ENCODE measurements at places on chromosomes 16 and 17.
A peak's percentile ranks its signal among the peaks of the same experiment; 100 is the strongest.

- no peak for DNase-seq
Observed at GRCh38 chr17:9244066-9245052, 223.0 kb downstream of the NTN1 start.

DNA sequence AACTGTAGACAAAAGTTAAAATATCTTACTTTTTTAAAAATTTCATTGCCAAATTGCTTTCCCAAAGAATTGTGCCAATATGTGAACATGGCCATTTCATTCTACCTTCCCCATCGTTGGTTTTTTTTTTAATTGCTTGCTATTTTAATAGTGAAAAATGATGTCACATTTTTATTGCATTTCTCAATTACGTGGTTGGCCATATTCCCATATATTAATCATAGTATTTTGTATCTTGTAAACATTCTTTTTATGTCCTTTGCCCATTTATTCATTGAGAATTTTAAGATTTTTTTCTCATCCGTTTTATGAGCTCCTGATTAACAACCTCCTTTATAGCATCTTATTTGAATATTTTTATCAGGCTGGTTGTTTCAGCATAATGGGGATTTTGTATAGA lies 7.2 kb downstream of the OMG start:
- DNase-seq = no peak

- no peak for DNase-seq
Observed at GRCh38 chr17:79019632-79020584, 4.1 kb upstream of the C1QTNF1 start.

- DNase-seq = no peak
Observed at GRCh38 chr17:60153606-60154390, 4.0 kb downstream of the CA4 start.

GRCh38 chr16:66304961-66305360 lies 61.5 kb upstream of the CDH5 start:
- no peak for DNase-seq

DNA sequence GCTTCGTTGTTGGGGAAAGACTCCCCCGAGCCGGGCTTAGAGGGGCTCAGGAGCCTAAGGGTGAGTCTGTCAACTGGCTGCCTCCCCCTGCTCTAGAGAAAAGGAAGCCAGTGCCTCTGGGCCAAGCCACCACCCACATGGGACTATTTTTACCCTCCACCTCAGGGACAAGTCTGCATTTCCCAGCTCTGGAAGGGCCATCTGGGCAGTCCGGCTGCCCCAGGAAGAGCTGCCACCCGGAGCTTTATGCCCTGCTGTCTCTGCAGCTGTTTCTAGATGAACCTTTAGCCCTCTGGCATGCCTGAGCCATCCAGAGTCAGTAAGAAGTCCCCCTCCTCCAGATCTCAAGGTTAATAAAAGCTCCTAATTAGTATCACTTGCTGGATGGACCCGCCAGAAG lies 5.3 kb upstream of the RPRML start:
- no peak for DNase-seq

DNA sequence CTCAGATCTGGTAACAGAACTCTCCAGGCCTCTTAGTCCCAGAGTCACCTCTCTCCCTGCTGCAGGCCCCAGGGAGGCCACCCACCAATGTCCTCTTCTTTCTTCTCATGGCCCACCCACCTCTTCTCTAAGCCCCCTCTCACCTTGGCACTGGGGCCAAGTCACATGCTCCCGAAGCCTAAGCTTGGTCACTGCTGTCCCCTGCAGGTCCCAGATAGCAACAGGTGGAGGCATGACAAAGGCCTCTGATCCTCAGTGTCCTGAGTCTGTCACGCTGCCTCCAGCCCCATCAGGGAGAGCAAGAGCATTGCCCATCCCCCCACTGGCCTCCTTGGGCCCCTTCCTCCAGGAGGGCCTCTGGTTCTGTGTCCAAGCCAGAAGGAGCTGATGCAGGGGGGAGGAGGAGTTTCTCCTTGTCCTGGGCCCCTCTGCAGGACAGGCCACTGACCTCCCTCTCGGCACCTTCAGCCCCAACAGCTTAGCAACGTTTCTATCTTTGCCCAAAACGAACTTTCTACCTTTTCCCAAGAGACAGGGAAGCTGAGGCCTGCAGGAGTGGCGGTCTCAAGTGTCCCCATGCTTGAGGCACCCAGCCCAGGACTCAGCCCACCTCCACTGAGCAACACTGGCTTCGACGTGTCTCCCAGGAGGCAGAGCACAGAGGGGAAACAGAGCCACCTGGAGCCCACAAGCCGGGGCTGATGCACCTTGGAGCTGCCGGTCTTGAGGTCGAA lies 8.6 kb downstream of the P2RX1 start:
- no peak for DNase-seq

DNA sequence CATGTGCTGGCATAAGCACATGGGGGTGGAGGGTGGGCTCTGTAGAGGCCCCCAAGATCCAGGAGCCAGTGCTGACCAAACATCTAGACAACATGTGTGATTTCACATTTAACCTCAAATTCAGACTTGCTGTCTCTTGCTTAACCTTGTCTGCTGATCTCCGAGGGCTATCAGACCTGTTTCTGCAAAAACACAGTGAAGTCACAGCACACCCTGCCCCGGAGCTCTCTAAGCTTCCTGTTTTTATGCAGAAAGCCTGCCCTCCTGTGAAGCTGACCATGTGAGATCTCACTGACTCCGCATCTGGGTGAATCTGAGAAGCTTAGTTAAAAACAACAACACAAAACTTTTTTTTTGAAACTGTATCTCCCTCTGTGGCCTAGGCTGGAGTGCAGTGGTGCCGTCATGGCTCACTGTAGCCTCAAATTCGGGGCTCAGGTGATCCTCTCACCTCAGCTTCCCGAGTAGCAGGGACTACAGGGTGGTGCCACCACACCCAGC lies 6.6 kb upstream of the DPEP2 start:
- DNase-seq = no peak

- no peak for DNase-seq
Observed at GRCh38 chr16:61148930-61149329, 887.3 kb downstream of the CDH8 start.

GRCh38 chr16:72042157-72042660 lies 12.1 kb upstream of the HP start:
- peak; percentile 28 for DNase-seq
